Stimulated activated memory B cell treated with anti-CD40 and anti-IgM and Interleukin-4, amounts not matched to agents 10 μg/mL and 1 μg/mL and 100 μg/mL, for 72 hours (primary cell): ENCODE measurements at places on chromosomes 1 and 21.
A peak's percentile ranks its signal among the peaks of the same experiment; 100 is the strongest.

- ATAC-seq = no peak
Observed at GRCh38 chr1:167453123-167453522, 65.2 kb downstream of the CD247 start.

- ATAC-seq = no peak
Observed at GRCh38 chr1:27606708-27607238, 2.8 kb upstream of the AHDC1 start.

DNA sequence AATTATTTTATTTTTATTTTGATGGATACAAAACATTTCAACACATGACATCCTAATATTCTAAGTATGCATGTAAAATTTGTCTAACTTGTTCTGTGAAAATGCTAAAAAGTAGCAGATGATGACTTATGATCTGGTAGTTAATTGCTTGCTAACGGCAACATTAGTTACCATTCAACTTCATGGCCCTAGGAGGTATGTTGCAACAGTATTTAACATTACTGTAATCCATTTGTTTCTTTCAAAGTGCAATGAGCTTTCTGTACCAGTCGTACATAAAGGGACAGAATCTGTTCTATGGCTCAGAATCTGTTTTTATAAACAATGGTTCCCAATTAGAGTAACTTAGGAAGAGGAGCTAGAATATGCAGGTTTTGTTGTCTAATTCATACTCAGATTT lies 91.5 kb upstream of the ZNHIT6 start:
- ATAC-seq = no peak

DNA sequence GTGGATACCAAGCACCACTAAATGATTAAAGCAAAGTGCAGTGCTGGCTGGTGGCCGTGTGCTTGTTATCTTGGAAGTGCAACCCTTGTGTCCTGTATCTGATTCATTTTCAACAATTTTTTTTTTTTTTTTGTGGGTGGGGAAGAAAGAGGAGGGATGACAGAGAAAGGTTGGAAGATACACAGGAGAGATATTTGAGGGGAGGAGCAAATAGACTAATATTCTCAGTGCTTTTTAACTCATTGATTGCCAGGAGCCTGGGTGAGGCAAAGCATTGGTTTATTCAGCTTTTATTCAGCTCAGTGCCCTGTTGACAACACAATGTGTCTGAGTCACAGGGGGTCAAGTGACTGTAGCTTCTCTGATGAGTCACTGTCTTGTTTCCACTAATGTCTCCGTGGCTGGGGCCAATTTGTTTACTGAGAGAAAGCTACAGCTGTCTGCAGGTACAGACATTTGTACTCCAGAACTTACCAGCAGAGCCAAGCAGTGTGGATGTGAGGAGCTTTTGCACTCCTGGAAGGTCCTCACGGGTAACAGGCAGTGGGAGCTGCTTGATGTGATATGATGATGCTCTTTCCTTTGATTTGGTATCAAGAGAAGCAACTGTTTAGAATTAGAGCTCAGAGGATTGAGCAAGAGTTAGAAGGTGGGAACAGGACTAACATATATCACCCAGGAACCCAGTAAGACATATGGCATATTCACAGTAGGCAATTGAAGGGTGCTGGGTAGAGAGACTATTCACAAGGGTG lies 23.6 kb upstream of the DNM3 start:
- ATAC-seq = peak; percentile 51

GRCh38 chr1:241608379-241609033 lies 31.7 kb downstream of the CHML start:
- peak; percentile 26 for ATAC-seq
